Stimulated activated CD8-positive, alpha-beta memory T cell treated with anti-CD3 and anti-CD28 coated beads, Interleukin-4, amount 100 ng/mL, for 48 hours (primary cell): ENCODE measurements at places on chromosomes 13 and 19.

GRCh38 chr13:93098972-93099371 is 127.6 kb upstream of the GPC6 start:
- no peak for DNase-seq

GRCh38 chr13:60788156-60788829 is 391.3 kb downstream of the TDRD3 start:
- DNase-seq, result no peak

DNA sequence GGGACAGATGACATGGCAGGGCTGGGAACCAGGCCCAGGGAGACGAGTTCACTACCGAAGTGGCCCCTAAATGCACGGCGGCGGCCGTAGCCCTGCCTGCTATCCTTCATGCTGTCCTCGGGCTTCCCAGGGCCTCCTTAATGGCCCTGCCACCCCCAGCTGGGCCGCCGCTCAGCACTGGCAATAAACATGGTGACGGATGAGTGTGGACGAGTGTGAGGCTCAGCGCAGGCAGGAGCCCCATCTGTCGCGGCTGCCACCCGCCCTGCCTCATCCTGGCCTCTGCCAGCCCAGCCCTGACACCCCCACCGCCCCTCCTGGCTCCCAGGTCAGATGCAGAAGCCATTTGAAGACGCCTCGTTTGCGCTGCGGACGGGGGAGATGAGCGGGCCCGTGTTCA is 13.6 kb downstream of the PIN1 start:
- DNase-seq, result no peak

DNA sequence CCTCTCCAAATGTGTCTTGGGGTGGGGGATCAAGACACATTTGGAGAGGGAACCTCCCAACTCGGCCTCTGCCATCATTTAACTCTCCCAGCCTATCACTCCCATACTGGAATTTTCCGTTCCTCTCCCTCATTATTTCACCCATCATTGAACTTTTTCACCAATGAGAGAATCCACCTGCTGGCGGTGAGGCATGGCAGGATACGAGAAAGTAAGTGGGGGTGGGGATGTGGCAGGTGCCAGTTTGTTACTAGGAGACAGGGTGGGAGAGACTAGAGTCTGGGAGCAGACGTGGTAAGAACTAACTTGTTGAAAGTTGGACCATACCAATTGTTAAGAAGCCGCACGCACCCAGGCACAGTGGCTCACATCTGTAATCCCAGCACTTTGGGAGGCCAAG is 6.9 kb downstream of the GIPR start:
- DNase-seq, result no peak

DNA sequence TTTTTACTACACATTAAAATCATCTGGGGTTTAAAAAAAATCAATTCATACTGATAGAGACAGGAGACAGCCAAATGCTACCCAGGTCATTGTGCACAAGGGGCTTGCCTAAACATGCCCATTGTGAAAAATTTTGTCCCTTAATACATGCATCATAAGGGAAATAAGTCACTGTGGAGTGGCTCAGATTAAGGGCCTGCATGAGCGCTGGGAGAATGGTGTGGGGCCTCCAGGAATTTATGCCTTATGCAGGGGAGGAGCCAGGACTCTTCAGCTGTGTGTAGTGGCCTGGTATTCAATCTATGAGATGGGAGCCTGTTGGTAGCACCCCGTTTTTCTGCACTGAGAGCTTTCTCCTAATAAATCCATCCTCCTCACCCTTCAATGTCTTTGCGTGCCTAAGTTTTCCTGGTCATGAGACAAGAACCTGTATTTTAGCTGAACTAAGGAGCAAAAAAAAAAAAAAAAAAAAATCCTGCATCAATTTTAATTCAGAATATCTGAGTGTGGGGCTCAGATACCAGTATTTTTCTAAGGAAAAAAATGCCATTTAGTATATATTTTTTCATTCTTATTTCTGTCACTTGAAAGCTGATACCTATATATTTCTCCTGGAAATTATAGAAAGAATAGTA is 997.6 kb upstream of the ATXN8OS start:
- DNase-seq, result no peak
